IPS DF 6.9 (cell line): ENCODE measurements at places on chromosomes 11 and 22.

GRCh38 chr11:106152824-106153223 lies 75.4 kb downstream of the AASDHPPT start:
- no peaks in the 10 kb centered on the region for H3K36me3 ChIP-seq
- H3K4me3 ChIP-seq: no peak overlapping the region
- H3K27ac ChIP-seq: no peak overlapping the region
- no peak for DNase-seq
- no peaks in the 10 kb centered on the region for H3K27me3 ChIP-seq
- H3K4me1 ChIP-seq: no peaks in the 10 kb centered on the region

DNA sequence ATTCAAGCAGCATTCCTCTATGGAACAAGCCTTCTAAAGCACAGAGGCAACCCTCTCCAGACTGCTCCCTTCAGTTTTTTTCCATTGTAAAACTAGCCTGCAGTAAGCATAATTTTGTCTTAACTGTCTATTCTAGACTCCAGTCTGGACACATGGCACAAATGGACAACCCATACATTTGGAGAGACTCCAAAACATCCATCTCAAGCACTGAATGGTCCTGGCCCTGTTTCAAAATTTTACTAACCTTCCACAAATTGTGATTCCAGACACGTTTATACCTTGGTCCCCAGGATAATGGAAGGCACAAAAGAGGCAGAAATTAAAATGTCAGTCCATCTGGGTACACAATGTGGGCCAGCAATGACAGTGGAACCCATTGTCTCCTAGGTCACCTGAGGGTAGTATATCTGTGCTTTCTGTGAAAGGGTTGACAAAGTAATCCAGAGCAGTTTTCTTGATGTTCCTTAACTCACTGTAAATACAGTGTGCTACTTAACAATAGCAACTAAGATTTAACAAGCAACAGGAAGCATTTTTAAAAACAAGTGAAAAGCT lies 16.2 kb upstream of the SESN3 start:
- no peak overlapping the region for H3K4me3 ChIP-seq
- 0 out of 2 replicates have a peak, but pooled peaks cover 2% of the 10 kb centered on the region for H3K4me1 ChIP-seq
- H3K27me3 ChIP-seq: no peaks in the 10 kb centered on the region
- DNase-seq: no peak

DNA sequence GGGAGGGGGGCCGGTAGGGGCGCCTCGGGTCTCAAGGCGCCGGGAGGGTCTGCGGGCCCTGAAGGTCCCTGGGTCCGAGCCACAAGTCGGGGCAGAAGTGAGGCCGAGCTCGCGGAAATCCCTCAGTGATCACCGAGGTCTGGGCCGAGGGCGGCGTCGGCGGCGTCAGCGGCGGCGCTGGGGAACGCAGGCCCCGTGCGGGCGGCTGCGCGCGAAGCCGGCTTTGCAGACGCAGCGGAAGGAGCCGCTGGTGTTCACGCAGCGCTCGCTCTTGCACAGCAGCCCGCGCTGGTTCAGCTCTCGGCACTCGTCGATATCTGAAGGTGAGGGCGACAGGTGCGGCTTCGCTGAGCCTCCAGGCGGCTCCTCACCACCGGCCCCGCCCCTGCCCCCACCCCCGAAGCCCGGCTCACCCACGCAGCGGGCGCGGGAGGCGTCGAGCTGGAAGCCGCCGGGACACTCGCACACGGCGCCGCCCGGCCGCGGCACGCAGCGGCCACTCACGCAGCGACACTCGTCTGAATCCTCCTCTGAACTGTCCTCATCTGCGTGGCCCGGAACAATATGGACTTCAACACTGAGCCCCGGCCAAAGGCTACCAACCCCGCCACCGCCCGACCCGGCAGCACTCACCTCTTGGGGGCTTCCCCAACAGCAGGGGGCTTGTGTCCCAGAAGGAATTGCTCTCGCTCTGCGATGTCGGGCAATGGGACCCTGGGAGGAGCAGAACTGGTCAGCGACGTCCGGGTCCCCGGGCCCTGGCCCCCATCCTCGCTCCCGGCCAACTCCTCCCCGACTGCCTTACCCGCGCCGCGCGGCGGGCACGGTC lies 14.2 kb downstream of the SCYL1 start:
- peak overlapping the region; percentile 35; the same call in 1 of the 2 replicates for H3K4me3 ChIP-seq
- peaks cover 5% of the 10 kb centered on the region for H3K36me3 ChIP-seq
- H3K27ac ChIP-seq: no peak overlapping the region

DNA sequence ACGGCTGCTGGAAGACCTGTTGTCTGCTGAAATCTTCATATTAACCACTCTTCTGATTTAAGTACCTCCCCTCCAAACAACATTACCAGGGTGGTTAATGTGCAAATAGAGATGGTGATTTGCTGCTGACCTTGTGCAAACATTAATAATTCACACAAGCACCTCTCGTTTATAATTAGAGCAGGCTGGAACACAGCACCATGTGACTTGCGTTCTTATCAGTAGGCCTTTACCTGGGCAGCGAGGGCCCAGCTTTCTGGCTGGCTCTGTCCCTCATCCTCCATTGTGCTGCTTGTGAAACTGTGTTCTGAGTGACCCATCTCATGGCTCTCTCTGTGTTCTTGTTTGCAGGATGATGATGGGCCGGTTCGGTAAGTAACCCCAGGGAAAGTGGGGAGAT lies 41.0 kb upstream of the PARVG start:
- no peak overlapping the region for H3K4me3 ChIP-seq
- no peaks in the 10 kb centered on the region for H3K4me1 ChIP-seq
- DNase-seq: no peak
- no peaks in the 10 kb centered on the region for H3K36me3 ChIP-seq
- H3K27me3 ChIP-seq: no peaks in the 10 kb centered on the region
- H3K27ac ChIP-seq: no peak overlapping the region

DNA sequence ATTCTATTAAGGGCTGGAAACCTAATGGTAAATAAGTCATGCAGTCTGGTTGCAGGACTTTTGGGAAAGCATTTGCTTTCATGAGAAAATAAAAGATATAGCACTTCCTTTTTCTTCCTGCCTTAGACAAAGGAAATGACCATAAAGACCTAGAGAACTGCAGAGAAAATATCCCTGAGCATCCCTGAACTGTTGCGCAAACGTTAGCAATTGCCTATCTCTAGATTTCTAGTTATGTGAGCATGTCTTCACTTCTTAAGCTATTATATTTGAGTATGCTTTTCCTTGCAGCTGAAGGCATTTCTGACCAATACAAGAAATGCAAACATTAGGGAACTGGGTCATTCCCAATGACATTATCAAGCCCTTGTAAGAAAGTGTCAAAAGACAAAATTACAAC lies 110.6 kb downstream of the KIF18A start:
- H3K4me3 ChIP-seq: no peak overlapping the region
- no peaks in the 10 kb centered on the region; the same call in 1 of the 2 replicates for H3K27me3 ChIP-seq
- no peak for DNase-seq
- no peak overlapping the region for H3K27ac ChIP-seq
- peaks cover 2% of the 10 kb centered on the region for H3K36me3 ChIP-seq

DNA sequence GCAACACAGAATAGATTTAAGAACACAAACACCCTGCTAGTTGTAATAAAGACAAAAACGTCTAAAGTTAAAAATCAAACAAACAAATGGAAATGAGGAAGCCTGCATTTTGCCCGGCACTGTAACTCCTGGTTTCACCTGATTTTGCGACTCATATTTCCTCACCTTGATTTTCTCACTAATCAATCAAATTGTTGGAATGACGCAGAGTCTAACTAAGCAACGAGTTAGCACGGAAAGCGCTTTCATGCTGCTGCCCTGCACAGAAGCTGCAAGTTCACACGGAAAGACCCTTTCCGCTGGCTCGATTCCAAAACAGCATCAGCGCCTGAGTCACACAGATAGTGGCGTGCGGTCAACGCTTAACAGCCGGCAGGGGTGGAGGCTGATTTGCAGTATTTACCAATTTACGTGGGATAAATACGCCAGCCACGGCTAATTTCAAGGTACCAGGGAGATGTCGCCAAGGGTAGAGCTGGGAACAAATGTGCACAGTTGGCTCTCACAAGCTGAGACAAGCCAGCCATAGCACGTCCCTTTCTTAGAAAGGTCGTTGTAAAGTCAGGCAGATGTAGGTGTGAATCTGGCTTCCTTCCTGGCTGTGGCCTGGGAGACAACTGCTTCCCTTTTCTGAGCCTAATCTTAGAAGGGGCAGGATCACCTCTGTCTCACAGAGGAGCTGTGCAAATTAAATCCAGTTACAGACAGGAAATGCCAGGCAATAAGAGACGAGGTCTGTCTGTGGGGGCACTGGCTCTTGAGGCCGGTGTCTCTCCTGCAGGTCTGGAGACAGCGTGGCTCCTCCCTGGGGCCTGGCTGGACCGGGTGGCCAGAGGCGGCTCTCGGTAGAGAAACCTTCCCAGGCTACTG lies 76.9 kb upstream of the TTLL12 start:
- H3K4me3 ChIP-seq: no peak overlapping the region
- H3K36me3 ChIP-seq: no peaks in the 10 kb centered on the region
- no peak for DNase-seq
- no peaks in the 10 kb centered on the region; the same call in 1 of the 2 replicates for H3K4me1 ChIP-seq
- no peaks in the 10 kb centered on the region for H3K27me3 ChIP-seq

GRCh38 chr11:82462608-82463242 lies 270.9 kb downstream of the FAM181B start:
- no peaks in the 10 kb centered on the region for H3K27me3 ChIP-seq
- no peak for DNase-seq
- H3K4me3 ChIP-seq: no peak overlapping the region

GRCh38 chr22:17434856-17435255 lies 65.6 kb downstream of the CECR2 start:
- H3K4me1 ChIP-seq: peaks cover 7% of the 10 kb centered on the region; the same call in 1 of the 2 replicates
- H3K27me3 ChIP-seq: no peaks in the 10 kb centered on the region
- DNase-seq: no peak
- H3K27ac ChIP-seq: no peak overlapping the region
- no peaks in the 10 kb centered on the region for H3K36me3 ChIP-seq
- no peak overlapping the region for H3K4me3 ChIP-seq

DNA sequence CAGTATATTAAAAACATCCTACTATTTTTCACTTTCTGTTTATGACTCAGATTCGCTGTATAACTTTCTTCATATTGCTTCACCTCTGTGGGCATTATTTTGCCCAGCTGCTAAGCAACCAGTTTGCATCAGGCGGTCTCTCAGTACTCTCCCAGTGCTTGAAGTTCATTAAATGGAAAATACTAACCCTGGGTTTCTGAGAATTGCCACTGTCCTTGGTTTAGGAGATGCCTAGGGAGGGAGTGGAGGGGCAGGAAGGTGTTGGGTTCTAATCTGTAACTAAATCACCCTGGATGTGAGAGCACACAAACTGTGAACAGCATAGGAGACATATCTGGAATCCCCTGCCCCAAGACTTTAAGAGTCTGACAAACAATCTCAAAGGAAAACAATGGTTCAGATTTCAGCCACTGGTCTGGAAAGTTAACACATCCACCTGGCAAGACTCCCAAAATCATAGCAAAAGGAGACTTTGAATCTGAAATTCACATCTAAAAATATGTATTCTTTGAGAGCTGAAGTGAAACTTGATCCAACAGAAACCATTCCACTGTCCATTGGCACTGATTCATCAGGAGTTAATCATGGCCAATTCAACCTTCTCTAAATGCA lies 540.0 kb downstream of the SOX6 start:
- H3K4me3 ChIP-seq: no peak overlapping the region
- no peaks in the 10 kb centered on the region for H3K27me3 ChIP-seq
- no peaks in the 10 kb centered on the region for H3K4me1 ChIP-seq
- H3K27ac ChIP-seq: no peak overlapping the region
- no peak for DNase-seq

GRCh38 chr11:46846510-46846830 lies 390 bp upstream of the CKAP5 start:
- no peaks in the 10 kb centered on the region for H3K4me1 ChIP-seq
- H3K27ac ChIP-seq: no peak overlapping the region
- DNase-seq: no peak
- no peaks in the 10 kb centered on the region for H3K27me3 ChIP-seq

DNA sequence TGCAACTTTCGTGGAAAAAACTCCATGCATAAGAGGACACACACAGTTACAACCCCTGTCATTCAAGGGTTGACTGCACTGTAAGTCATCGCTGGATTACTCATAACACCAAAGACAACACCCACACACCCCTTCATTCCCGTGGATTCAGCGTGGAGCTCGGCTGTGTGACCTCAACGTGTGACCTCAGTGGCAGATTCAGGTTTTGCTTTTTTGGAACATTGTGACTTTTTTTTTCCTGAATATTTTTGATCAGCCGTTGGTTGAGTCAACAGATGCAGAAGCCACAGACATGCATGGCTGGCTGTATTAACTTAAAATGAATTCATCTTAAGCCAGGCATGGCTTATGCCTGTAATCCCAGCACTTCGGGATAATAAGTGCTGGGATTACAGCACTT lies 19.7 kb upstream of the MUC5AC start:
- H3K4me3 ChIP-seq: no peak overlapping the region
- H3K36me3 ChIP-seq: no peaks in the 10 kb centered on the region
- DNase-seq: no peak
- H3K27ac ChIP-seq: no peak overlapping the region
